Fibroblast of pulmonary artery (primary cell): ENCODE measurements at places on chromosomes 3 and 15.

DNA sequence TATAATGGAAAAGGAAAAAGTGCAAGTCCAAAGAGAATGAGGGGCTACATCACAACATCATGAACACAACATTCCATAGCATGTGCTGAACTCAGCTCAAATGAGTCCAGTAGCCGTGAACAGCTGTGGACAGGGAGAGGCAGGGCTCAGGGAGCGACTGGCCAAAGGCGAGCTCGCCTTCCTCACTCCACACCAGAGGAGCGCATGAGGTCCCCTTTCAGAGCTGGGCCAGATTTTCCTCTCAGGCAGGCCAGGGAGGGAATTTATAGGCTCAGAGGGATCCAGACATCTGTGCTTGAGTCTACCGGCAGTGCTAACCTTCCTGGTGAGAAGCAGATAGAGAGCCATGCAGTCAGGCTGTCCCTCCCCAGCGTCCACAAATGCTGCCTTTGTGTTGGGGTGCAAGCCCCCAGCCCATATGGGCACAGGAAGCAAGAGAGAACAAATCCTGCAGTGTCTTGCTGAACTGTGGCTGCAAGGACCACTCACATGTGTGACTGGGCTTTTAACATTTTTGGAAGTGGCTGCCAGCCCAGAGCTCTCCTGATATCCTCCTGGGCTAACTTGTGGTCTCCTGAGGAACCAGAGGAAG is 32.5 kb downstream of the ARHGEF3 start:
- no peak for DNase-seq

GRCh38 chr3:13556207-13556606 is 7.3 kb downstream of the FBLN2 start:
- DNase-seq, result no peak

DNA sequence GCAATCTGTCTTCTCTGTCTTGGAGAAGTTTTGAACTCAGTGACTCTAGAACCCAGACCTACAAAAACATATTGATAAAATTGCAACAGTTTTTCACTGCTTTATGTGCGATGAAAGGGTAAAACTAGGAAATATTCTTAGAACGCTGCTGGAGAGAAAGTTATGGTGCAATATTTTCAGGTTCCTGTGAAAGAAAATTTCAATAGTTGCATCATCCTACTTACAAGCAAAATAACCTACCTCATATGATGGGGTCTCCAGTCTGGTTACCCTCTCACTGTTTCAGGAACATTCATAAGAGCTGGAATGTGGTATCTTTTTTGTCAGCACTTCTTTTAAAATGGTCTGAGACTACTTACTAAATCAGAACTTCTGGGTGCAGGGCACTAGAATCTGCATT is 27.1 kb downstream of the GATM start:
- DNase-seq, result no peak

- no peak for DNase-seq
Observed at GRCh38 chr3:117656391-117656790, 946.8 kb downstream of the TUSC7 start.

DNA sequence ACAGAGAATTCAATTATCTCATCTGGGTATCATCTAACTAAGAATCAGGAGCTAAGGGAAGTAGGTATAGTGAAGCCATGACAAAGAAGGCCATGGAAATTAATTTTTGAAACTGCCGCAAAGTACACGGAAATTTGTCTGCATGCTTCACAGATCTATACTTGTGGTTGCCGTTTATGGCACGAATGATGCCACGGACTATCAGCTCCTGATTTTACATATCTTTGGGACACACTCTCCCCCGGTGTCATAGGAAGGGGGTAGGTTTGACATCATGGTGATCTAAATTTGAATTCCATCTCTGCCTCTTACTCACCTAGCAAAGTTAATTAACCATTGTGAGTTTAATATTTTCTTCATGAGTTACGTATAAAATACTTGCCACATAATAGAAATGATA is 14.0 kb downstream of the ARPP21 start:
- no peak for DNase-seq

DNA sequence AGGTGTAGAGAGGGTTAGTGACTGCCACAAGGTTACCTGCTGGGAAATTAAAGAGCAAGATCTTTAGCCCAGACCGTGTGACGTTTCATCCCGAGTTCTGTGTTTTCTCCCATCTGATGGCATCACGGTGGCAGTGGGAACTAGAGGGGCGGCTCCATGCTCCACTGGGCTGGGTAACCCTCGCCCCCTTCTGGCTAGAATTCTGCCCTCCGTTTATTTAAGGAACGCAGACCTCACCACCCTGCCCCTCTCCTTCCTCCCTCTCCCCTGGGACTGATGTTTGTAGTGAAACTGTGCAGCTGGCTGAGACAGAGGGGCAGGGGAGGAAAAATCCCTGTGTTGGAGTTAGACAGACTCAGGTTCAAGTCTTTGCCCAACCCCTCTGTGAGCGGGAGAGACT is 65.6 kb downstream of the ITGA11 start:
- no peak for DNase-seq

DNA sequence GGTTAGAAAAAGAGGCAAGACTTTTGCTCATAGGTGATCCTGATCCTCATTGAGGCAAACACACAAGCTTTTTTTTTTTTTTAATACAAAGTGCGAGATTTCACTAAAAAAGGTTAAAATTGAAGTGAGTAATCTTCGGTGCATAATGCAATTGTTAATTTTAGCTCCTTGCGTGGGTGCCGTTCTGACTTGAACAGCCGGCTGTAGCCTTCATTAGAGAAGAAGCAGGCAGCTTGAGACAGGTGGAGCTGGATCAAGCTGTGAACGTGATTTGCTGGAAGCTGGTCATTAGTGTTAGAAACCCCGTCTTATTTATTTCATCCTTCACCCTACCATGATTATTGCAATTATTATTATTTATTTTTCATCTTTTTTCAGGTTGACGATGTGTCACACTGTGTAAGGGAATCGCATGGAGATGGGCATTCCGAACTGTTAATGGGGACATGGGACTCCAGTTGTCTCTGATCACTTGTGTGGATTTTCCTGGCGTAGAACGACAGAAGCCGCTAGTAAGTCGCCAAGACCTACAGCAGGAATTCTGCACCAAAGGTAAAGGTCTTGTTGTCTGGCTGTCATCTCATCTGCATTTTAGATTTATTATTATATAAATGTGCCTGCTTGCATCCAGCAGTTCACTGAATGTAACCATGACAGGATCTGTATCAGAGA is 40.2 kb downstream of the ARPP21 start:
- no peak for DNase-seq

GRCh38 chr3:10911350-10912002 is 81.1 kb upstream of the SLC6A1 start:
- no peak for DNase-seq

GRCh38 chr15:95457520-95457919 is 873.0 kb upstream of the NR2F2 start:
- peak; percentile 58 for DNase-seq

DNA sequence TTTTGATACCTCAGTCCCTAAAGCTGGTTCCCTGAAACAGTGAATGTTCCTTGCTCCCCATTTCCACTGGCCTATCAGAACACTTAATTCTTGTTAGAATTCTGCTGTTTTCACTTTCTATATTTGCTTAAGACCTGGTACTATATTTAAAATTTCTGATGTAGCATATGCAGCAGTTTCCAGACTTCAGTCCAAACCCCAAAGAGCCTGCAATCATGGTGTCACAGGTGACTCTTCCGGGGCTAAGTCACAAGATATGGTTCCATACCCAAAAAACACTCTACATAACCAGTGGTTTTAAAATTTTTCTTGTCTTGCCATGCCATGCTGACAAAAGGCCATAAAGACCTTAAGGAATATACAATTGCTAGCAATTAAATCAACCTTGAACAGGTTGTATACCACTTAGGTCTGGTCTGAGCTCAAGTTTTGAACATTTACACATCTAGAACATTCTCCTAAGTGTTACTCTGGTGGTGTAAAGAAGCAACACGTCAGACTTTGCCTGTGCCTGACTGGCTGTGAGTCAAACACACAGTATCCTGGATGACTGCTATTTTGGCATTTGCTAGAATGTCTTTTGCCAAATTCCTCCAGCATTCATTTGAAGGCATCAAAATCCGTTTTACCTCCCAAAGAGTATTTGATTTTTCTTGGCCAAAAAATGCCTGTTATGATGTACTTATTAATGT is 160.0 kb downstream of the FRMD5 start:
- peak; percentile 84 for DNase-seq

DNA sequence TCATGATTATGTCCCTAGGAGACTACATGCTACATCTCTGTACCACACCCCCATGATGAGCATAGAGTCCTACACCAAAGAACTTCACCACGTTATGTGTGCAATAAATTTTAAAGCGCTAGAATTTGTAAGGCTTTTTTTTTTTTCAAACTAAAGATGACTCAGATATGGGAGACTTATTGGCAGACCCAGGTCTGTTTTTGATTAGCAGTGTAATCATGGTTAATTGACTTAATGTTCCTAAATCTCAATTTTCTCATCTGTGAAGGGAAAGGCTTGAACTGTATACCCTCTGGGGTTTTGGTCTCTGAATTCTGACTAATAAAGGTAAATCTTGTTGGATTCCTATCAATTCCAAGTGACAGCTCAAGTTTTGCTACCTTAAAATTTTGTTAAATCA is 26.4 kb downstream of the ABI3BP start:
- no peak for DNase-seq

DNA sequence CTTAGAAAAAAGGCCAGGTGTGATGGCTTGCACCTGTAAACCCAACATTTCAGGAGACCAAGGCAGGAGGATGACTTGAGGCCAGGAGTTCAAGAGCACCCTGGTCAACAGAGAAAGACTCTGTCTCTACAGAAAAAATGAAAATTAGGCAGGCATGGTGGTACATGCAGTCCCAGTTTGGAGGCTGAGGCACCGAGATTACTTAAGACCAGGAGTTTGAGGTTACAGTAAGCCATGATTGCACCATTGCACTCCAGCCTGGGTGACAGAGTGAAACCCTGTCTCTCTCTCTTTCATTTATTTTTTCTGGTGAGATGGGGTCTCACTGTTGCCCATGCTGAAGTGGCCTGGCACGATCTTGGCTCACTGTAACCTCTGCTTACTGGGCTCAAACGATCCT is 24.7 kb downstream of the IP6K1 start:
- no peak for DNase-seq

DNA sequence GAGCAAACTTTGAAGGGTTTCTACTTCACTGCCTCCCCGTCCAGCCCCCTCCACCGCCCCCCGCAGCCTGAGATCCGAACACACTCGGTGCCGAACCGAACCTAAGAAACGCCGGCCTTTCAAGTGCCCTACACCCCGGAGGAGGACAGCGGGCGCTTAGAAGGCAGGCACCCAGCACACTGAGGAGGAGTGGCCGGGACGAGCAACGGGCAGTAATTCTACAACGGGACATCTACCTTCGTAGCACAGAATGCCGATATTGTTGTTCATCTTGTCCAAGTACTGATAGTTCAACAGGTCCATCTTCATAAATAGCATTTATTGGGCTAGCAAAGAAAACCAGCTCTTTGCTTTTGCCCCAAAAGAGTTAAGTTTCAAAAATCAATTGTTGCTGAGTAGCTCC is 513 bp downstream of the VGLL4 start:
- peak; percentile 49 for DNase-seq

GRCh38 chr3:152444029-152444641 is 175.4 kb downstream of the MBNL1 start:
- DNase-seq, result peak; percentile 82

- no peak for DNase-seq
Observed at GRCh38 chr3:124653797-124654469, 76.3 kb upstream of the UMPS start.

GRCh38 chr15:42373274-42373673 is 14.0 kb downstream of the CAPN3 start:
- DNase-seq, result no peak

DNA sequence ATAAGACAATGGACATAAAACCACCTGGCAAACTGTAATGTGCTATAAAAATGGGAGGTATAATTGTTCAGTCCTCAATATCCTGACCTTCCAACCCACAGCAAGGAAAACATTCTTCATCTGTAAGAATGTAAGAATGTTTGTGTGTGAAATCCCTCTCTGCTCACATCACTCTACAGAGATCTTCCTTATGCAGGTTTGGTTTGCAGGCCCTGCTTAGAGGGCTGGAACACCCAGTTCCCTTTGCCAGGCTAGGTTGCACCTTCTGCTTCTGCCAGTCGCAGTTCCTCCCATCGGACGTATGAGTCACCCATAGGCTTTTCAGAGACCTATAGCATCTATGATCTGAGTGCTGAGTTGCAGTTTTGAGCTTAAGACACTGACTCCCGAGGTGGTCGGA is 24.1 kb upstream of the MINAR1 start:
- peak; percentile 7 for DNase-seq

- peak; percentile 79 for DNase-seq
Observed at GRCh38 chr3:45055032-45055410, 28.9 kb downstream of the CLEC3B start.

GRCh38 chr3:36741285-36741684 is 23.1 kb downstream of the DCLK3 start:
- peak; percentile 4 for DNase-seq

DNA sequence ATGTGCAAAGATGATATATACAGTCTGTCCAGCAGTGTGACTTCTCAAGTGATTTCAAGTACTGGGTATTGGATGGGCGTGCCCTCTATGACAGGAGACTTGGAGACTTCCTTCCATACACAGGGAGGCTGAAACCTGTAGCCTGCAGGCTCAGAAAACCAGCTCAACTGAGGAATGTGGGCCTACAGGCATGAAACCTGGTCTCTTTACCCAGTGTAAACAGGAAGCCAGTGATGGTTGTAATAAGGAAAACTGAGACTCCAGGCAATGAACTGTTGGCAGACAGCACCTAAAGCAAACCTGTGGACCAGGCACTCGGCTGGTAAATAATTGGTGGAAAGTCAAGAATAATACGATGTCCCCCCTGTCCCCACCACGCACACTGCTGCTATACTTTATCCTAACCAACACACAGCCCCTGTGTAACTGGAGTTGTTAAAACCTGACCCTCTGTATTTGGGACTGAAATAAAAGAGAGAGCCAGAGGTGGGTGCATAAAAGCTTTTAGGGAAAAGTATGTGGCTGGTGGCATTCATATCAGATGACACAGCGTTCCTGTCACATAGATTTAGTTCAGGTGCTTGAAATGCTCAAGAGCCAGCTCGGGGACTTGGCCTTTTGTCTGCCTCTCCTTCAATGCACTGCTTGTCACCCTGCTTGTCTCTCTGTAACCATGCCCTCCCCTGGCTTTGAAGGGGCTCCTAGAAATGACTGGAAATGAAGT is 144.7 kb downstream of the TPRG1 start:
- no peak for DNase-seq

GRCh38 chr3:115239717-115240116 is 92.6 kb upstream of the ZBTB20 start:
- DNase-seq, result peak; percentile 99

- no peak for DNase-seq
Observed at GRCh38 chr15:101038327-101039003, 119.3 kb downstream of the LRRK1 start.

DNA sequence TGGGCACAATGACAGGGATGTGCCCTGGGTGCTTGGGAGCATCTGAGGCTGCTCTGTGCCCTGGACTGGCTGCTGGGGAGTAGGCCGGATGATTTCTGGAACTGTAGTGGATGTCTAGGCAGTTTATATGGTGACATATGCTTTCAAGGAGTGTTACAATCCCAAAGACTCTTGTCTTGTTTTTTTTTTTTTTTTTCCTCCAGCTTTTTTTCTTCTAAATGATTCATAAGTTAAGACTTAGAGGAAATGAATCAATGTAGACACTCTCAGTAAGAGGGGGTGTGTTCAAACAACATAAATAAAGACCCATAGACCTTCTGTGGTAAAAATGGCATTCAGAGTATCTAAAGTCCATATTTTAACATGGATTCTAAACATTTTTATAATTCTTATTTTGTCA is 706.1 kb upstream of the GOLIM4 start:
- DNase-seq, result peak; percentile 73
